Cortex of kidney (tissue), 1 donor: ENCODE measurements at places on chromosomes 7 and 10.

DNA sequence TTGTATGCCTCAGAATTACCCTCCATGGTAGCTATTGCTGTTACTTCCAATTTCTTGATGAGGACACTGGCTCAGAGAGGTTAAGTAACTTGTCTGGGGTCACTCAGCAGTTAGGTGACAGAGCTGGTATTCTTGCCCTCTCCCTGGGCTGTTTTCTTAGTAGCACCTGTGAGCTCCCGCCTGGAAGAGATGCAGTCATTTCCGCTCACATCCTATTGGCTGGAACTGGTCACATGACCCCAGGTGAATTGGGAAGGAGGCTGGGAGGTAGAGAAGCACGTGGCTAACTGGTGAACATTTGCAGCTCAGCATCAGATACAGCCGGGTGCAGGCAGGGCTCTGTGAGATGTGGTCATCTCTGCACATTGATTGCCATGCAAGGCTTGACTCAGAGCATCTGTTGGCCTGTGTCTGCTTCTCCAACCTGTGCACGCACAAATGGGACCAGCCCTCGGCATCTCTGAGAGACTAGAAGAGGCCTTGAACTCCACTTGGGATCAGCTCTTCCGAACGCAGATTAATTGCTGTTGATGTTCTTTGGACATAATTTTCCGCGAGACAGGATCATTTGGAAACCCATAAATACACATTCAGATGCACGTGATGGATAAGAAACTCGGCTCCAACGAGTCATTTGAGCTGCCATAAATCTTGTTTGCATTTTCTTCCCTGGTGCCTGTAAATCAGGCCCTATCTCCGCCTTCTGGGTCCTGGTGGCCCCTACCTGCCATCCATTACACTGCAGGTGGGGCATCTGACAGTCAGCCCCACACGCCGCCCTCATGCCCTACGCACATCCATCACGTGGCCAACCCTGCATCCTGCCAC, 42.8 kb downstream of the MYL10 start:
- no peak for DNase-seq

DNA sequence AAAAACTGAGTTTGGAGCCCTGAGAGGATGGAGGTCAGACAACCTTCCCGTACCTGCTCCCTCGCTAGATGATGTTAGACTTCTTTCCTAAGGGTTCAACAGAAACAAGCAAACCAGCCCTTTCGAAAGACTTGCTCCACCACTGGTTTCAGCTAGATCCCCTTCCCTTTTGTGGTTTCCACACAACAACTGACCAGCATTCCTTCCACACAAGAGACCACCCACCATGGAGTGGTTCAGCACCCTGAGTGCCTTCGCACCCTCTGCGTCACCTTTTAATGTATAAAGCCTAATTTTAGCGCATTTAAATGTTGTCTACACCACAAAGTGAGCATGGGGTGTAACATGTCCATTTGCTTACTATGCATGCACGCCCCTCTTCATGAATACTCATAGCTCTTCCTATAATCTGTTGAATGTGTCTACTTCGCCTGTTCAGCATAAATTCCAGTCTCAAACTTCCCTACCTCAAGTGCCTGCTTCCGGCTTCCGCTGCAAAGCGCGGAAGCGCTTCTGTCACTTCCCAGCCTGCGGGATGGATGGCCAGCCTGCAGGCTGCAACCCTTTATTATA, 69.0 kb downstream of the TACC2 start:
- no peak for DNase-seq

GRCh38 chr7:155743177-155743576, 69.1 kb downstream of the SHH start:
- DNase-seq, result no peak

DNA sequence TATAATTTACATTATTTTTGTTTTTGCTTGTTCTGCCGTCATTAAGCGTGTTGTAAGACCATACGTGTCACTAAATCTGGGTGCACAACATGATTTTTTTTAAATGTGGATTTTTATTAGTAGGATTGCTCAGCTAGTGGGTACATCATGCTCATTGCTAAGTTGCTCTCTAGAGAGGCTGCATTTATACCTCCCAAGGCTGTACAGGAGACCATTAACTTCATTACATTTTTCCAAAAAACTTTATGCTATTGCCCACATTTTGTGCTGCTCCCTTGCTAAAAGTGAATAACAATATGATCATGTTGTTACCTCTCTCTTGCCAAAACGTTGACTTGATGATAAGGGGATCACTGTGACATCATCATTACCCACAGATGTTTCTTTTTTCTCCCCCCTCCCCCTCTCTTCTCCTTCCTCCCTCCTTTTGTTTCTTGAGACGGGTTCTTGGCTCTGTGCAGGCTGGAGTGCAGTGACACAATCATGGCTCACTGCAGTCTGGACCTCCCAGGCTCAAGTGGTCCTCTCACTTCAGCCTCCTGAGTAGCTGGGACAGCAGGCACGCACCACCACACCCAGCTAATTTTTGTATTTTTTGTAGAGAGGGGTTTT, 65.1 kb downstream of the BMPR1A start:
- DNase-seq, result no peak

DNA sequence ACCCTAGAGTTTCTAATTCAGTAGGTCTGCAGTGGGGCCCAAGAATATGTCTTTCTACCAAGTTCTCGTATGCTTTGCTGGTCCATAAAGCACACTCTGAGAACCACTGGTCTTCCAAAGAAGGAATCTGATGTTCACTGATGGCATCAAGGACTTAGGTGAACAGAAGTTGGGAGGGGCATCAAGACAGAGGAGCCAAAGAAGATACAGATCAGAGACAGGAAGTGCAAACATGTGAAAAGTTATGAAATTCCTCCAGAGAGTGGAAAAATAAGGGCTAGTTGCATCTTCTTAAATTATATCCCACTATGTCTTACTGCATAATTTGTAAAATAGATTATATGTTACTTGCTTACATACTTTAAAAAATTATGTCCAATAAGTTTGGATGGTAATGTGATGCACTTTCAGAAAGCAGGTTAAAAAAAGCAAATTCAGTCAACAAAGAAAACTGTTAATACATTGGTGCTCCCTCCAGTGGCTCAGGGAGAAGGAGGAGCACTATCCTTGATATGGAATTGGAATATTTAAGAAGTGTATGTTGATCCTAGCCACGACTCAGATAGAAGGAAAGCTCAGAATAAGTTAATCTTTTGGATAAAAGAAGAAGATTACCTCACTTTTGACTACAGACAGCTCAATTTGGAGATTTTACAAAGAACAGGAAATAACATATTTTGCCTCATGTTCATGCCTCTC, 35.8 kb downstream of the CREB3L2 start:
- no peak for DNase-seq

DNA sequence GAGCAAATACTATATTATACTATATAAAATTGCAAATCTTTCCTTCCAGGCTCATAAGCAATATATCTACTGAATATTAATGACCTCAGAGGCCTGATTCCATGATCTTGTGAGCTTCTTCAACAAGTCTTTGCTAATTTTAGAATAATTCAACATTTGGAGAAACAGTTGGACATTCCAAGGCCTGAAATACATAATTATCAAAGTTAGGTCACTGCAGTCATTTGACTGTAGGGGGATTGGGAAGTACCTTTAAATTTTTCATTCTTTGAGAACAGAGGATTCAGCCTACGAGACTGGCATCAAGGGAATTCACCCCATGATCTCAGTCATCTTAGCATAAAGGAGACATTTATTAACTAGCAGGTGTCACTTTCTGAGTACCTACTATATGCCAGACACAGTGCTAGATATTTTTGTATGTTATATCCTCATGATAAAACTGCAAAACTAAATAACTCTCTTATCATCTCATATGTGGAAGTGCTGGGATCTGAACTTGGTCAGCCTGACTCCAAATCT, 85.4 kb downstream of the DOCK4 start:
- DNase-seq, result no peak

GRCh38 chr7:152866791-152867501, 107.4 kb downstream of the ACTR3B start:
- no peak for DNase-seq

DNA sequence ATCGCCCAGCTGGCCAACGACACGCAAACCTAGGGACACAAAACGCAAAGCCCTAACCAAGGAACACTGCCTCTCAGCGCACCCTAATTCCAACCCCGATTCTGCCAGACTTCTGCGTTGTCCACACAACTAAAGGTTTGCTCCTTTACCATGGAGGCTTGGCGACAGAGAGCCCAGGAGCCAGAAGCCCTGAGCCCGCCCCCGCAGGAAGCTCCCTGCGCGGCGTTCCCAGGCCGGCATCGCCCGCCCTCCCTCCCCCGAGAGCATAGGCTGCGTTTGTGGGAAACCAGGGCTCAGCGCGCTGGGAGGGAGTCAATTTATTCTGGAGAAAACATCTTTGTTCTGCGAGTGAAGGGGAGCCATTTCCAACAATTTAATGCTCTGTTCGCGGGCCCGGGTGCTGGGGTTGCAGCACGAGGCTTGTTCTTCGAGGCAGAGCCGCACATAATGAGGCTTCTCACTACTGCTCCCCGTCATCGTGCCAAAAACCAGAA, 103.9 kb downstream of the GRID1 start:
- DNase-seq, result no peak

- DNase-seq, result no peak
Observed at GRCh38 chr10:58574058-58574457, 61.4 kb downstream of the BICC1 start.

DNA sequence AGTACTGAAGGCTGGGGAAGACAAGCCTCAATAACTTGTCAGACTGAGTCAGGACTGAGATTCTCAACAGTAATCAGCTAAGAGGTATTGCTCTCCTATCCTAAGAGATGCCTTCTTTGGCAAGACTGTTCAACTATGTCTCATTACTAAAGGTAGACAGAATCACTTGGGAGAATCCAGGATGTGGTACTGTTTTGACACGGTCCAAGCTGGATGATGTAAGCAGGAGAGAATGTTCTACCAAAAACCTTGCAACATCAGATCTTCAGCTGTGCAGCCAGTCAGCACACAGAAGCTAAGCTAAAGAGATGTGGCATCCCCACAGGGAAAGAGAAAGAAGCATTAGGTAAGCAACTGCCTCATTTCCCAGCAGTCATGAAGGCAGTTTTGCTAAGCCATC, 391.4 kb downstream of the NRG3 start:
- no peak for DNase-seq

DNA sequence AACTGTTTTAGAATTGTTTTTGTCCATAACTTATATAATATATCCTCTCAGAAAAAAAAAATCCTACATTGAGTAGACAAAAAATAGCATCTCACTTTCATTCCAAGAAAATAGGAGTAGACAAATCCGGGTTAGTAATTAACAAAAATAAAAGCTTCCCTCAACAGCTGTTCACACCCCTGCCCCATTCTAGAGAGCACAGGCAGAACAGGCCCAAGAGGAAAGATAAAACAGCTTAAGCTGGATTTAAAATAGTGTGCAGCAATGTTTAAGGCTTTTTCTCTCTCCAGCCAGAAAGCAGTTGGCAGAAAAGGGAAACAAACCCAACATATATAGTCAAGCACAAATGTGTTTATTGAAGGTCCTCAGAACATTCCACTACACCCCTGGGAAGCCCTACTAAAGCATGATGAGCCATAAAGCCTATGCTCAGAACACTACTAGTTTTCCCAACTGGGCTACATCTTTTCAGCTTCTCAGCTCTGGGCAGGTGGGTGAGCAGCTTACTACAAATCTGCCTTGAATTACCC, 189.9 kb downstream of the MTERF1 start:
- DNase-seq, result no peak
